AG10803 (cell line): ENCODE measurements at places on chromosomes 4 and X.

- no peak for DNase-seq
Observed at GRCh38 chr4:177770776-177771175, 328.5 kb upstream of the AGA start.

GRCh38 chr4:100738196-100739165 lies 220.7 kb upstream of the EMCN start:
- DNase-seq: peak; percentile 68

DNA sequence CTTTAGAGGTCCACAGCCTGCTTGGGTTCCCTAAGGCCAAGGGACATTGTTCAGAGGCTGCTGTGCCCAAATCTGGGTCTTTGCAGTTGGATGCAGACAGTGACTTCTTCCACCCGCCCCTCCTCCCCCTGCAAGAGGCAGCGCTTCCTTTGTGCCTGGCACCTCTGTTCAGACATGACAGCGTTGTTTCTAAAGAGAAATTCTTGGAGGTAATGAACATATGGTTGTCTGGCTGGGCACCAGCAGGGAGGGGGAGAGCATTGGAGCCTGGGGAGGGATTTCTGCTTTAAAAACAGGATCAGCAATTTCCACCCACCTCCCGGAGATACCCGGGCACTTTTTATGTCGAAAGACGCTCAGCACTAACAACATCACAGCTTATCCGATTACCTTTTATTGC lies 51.5 kb downstream of the PSAPL1 start:
- no peak for DNase-seq

DNA sequence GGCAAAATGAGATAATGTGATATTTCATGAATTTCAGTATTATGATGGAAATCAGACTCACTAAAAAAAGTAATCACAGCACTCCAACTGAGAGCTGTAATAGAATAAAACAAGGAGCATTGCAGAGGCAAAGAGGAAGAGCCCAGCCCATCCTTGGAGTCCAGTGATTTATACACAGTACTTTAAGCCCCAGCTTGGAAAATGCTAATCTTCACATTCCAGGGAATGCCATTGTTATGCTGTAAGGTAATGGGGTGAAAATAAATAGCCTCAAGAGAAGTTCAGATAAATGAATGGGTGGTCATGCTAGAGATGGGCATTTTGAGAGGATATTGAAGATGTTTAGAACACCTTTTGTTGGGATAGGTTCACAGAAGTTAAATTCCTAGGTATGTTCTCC lies 190.3 kb upstream of the TAPT1 start:
- DNase-seq: no peak

- DNase-seq: no peak
Observed at GRCh38 chr4:23163647-23164436, 471.1 kb downstream of the GBA3 start.

DNA sequence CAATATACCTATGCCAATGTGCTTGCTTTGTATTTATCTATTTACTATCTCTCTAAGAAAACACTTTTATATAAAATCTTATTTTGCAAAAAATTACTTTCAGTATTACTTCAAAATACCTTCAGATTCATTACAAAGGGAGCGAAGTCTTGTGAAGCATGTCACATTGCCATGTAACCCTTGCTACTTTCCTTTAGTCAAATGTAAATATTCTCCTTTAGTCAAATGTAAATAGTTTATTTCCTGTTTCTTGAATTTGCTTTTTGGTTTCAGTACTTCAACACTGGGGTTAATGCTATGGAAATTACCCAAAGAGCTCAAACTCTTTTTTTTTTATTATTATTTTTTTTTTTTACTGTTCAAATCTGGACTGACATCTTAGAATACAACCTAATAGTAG lies 383.3 kb downstream of the GRXCR1 start:
- DNase-seq: no peak

DNA sequence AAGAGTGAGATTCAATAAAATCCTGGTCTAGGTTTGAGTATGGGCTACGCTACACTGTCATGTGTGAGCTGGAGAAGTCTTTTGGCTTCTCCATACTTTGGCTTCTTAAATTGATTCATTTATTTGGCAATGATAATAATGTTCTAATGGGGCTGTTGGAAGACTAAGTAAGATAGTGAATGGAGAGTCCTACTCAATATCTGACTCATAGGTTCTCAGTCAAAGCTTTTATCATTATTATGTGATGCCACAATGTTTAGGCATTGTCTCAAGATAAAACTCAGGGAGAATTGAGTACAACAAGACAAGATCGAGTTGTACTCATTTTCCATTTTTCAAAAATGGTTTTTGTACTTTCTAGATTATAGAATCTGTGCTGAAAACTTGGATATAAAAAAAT lies 92.5 kb upstream of the VEGFC start:
- no peak for DNase-seq

DNA sequence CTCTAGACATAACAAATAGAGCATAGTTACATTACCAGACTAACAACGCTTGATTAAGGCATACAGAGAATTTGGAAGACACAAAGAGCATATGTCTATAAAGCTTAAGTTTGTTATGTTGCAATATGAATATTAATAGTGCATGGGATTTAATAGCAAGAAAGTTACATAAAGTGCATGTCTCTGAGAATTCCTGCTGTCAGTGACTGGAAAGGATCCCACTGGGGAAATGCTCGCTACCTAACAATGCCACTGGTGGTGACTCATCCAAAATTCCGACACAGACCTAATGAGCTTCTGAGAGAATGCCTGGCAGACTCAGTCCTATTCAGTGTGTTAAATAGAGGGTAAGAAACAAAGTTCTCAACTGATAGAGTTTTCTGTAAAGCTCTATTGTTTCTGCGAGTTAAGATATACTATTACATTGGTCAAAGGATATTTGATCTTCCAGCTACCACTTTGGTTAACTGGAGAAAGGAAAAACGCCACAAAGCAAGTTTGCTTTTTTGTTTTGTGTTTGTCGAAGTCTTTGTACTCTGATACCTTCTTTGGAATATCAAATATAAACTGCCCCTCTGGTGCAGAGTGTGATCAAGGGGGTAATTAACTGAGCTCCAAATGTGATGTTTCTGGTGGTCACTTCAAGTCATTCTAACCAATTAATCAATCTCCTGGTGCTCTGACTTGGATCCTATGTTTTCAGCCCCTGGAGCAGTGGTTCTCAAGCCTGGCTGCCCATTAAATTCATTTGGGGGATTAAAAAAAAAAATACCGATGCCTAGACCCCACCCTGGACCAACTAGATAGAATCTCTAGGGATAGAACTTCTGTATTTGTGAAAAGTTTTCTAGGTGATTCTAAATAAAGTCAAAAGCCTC lies 107.9 kb downstream of the PALLD start:
- peak; percentile 94 for DNase-seq

- peak; percentile 44 for DNase-seq
Observed at GRCh38 chr4:147707892-147708672, 23.8 kb upstream of the ARHGAP10 start.

DNA sequence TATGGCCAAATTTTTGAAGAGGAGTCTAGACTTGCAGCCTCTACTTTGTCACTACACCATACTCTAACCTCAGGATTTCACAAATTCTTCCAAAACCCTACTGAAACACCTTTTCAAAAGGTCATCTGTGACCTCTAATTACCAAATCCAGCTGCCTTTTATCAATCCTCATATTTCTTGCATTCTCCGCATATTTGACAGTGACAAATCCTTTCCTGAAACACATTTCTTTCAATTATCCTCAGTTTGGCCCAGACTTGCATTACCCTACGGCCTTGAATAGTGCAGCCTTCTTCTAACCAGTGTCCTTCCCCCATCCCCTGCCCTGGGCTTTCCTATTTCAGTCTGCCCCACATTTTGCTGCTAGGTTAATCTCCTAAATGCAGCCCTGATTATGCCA lies 25.5 kb downstream of the MID2 start:
- DNase-seq: peak; percentile 53

GRCh38 chr4:150867148-150867547 lies 147.9 kb downstream of the LRBA start:
- peak; percentile 79 for DNase-seq

- DNase-seq: no peak
Observed at GRCh38 chr4:56656346-56656643, 24.8 kb downstream of the HOPX start.

DNA sequence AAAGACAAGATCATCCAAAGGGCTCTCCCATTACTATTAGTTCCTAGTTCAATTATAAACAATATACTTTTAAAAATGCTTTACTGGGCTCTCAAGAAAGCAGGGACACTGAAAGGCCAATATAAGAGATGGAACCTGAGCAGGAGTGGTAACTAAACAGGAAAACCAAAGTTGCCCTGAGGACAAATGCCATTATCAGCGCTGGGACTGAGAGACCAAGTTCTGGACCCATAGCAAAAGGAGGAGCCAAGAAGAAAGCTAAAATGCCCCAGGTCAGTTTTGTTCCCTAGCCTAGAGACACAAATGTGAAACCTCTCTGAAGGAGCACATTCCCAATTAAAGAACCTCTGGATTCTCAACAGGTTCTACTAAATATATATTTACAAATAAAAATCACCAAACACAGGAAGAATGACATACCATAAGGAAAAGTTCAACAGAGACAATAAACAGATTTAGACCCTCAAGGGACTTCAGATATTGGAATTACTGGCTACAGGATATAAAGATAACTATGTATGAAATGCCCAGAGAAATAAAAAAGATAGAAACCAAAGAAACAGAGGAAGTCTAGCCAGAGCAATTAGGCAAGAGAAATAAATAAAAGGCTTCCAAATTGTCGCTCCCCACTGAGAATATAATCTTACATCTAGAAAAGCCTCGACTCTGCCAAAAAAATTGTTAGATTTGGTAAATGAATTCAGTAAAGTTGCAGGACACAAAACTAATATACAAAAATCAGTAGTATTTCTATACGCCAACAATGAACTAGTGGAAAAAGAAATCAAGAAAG lies 67.1 kb downstream of the KLHL8 start:
- no peak for DNase-seq

GRCh38 chr4:74501579-74501978 lies 56.6 kb downstream of the AREG start:
- peak; percentile 75 for DNase-seq

DNA sequence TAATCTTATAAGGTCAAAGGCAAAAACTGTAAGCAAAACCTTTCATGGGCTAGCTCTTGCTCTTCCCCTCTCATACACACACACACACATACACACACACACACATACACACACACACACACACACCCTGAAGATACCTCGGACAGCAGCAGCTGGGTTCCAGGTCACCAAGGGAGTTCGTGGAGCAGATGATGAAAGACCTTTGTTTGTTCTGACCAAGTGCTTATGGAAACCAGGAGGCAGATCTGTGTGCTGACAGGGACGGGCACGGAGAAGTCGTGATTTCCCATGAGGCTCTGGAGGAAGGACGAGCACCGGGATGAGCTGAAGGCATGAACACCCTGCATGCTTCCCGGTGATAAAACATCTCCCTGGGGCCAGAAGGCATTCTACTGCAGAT lies 35.4 kb upstream of the CRMP1 start:
- no peak for DNase-seq

- no peak for DNase-seq
Observed at GRCh38 chr4:8639777-8640720, 47.5 kb downstream of the CPZ start.

DNA sequence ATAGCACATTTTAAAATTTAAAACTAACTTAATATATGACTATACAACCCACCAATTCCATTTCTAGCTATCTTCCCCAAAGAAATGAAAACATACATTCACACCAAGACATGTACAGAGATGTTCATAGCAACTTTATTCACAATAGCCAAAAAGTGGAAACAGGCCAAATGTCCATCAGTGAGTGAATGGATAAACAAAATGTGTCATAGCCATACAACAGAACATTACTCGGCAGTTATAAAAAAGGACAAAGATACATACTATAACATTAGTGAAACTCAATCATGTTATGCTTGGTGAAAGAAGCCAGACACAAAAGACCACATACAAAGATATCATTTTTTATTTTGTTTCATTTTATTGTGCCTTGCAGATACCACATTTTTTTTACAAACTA lies 396.8 kb downstream of the PACRGL start:
- DNase-seq: no peak

GRCh38 chr4:171565130-171565788 lies 247.9 kb upstream of the GALNTL6 start:
- no peak for DNase-seq

DNA sequence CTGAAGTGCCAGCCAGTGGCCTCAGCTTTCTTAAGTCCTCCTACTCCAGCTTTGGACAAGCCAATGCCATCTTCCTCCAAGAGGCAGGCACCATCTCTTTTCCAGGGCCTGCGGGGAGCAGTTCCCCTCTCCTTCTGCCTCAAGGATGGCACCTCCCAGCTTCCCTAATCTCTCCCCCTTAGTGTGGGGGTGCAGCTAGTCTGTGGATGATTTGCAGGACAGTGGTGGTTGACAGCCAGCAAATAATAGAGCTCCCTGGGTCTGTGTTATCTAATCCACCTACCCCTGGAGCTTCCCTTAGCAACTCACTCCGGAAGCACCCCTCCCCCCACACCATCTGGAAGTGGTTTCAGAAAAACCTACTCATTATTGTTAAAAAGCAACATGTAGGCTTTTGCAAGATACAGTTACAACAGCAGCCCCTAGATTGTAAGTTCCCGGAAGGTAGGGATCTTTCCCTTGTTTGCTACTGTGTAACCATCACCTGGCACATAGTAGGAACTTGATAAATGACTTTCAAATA lies 247.1 kb downstream of the BCOR start:
- DNase-seq: peak; percentile 55

DNA sequence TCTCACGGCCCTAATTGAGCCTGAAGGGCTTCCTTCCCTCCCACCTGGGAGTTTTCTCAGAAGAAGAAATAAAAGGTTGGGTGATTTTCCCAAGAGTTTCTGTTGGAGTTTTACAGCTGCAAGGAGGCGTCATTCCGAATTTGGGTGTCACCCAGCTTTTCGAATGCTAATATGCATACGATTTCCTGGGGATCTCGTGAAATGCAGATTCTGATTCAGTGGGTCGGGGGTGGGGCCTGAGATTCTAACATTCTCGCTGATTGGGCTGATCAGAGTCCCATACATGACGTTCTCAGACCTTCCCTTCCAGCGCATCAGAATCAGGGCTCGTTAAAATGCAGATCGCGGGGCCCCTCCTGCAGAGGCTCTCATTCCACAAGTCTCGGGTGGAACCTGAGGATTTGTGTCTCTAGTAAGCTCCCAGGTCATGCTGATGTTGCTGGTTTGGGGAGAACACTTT lies 125.8 kb upstream of the STX18 start:
- peak; percentile 78 for DNase-seq

- no peak for DNase-seq
Observed at GRCh38 chrX:108235986-108236385, 144.4 kb downstream of the ATG4A start.

- DNase-seq: no peak
Observed at GRCh38 chr4:144562019-144562705, 83.8 kb upstream of the HHIP start.

- DNase-seq: no peak
Observed at GRCh38 chrX:39163581-39164126, 362.4 kb downstream of the MID1IP1 start.

GRCh38 chr4:168696280-168696679 lies 199.4 kb downstream of the PALLD start:
- no peak for DNase-seq
